ENCODE measurements at places on chromosomes 12 and 14. TPM values are rescaled to one million over a fixed set of nuclear protein-coding genes. Genes with fewer than 3 reads are reported as not detected.

TMPRSS12 gene
- polyA plus RNA-seq = not detected

TESPA1 gene
- polyA plus RNA-seq = 19.6 TPM

RPL10L gene
- polyA plus RNA-seq = not detected

TFCP2 gene
- polyA plus RNA-seq = 20.3 TPM

C1R gene
- polyA plus RNA-seq = 17.0 TPM

SIX6 gene
- polyA plus RNA-seq = 5.2 TPM

SLC6A13 gene
- 4.3 TPM for polyA plus RNA-seq

FGF6 gene
- polyA plus RNA-seq = not detected

NRXN3 gene
- 8.8 TPM for polyA plus RNA-seq

TAMALIN gene
- polyA plus RNA-seq = 41.5 TPM

RNASE4 gene
- 1.2 TPM for polyA plus RNA-seq

CLEC2D gene
- 0.81 TPM for polyA plus RNA-seq

POTEM gene
- polyA plus RNA-seq = not detected

NOXRED1 gene
- not detected for polyA plus RNA-seq

ADAMTS20 gene
- not detected for polyA plus RNA-seq

SH2B3 gene
- 7.4 TPM for polyA plus RNA-seq

ATXN3 gene
- 7.3 TPM for polyA plus RNA-seq

KRT77 gene
- not detected for polyA plus RNA-seq

C12orf50 gene
- polyA plus RNA-seq = not detected

LRRC10 gene
- not detected for polyA plus RNA-seq

C12orf54 gene
- polyA plus RNA-seq = not detected

B3GNT4 gene
- polyA plus RNA-seq = 1.3 TPM

FOXG1 gene
- 28.3 TPM for polyA plus RNA-seq

SDSL gene
- polyA plus RNA-seq = 10.4 TPM

TROAP gene
- polyA plus RNA-seq = 49.2 TPM

ARHGEF25 gene
- polyA plus RNA-seq = 47.2 TPM

All from brain (organoid and tissue), 16 donors.